ENCODE measurements at places on chromosomes 2 and 18. TPM values are rescaled to one million over a fixed set of nuclear protein-coding genes. Genes with fewer than 3 reads are reported as not detected.

- DNase-seq = no peak
These were observed 4.3 kb upstream of the TP53I3 start for GRCh38 chr2:24088821-24089359.

- no peak for DNase-seq
These were observed 62.3 kb downstream of the PLEKHA3 start for GRCh38 chr2:178542569-178542968.

DNA sequence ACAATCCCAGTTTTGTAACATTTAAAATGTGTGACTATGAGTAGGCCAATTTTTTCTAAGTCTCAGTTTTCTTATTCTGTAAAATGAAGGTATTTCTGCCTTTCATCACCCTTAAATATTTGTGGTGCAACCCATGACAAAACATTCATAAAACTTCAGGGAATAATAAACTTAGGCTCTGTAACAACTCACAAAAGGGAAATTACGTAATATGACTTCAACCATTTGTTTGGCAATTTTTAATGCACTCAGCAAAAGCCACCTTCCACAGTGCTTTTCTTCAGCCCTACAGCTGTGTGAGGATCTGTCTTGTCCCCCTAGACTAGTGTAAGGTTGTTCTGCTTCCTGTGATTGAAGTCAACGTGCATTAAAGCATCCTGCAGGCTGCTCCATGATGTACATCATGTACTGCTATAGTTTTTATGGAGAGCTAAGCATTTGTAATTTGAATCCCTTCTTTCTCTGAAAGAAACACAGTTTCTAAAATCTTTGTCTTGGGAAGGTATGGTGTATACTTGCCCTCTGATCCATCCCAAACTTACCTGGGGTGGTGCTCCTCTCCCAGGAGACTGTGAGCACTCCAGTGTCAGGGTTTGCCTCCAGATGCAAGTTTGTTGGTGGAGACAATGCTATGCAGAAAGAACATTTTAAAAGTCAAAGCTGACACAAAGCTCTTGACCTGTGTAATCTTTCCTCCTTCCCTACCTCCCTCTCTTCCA is 39.1 kb downstream of the FN1 start:
- DNase-seq = no peak

DNA sequence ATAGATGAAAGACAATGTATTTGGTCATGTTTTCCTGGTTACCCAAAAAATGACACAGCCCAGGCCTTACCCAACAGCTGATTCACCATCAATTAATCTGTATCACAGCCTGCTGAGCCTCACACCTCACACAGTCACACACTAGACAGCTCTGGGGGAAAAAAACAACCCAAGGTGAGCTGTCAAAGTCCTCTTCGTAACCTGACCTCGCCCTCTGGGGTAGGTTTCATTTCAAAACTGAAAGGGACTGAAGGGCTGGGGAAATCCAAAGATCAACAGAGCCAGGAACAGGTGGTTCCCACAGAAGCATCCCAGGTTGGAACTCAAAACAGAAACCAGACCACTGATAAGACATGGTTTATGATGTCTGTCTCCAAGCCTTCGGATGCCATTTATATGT is 18.2 kb upstream of the PCBP1 start:
- DNase-seq = peak; percentile 77

- no peak for DNase-seq
These were observed 3.3 kb downstream of the PAX3 start for GRCh38 chr2:222295368-222296062.

- no peak for DNase-seq
These were observed 121.6 kb downstream of the ZFP36L2 start for GRCh38 chr2:43104763-43105162.

DNA sequence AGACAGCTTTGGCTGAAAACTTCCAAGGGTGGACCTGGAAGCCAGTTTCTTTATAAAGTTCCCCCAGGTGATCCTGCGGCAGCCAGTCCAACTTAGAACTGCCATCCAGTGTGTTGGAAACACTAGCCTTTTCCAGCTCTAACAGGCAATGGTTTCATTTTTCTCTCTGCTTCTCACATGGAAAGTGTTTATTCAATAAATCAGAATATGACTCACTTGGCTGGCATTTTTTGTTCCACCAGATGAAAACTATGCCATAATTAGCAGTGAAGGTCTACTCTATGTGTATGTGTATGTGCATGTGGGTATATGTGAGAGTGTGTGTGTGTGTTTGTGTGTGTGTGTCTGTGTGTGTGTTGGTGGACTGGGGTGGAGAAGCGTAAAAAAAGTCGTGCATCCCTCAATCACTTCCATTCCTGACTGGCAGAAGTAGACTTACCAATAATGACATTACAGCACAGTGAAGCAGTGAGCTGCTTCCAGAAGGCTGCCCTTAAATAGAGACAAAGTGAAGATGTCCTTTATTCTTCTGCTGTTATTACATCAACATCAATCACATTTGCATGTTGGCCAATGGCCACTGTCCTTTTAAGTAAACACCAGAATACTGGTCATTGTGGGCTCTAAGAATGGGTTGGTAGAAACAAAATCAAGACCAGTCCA is 90.9 kb upstream of the SETBP1 start:
- no peak for DNase-seq

DNA sequence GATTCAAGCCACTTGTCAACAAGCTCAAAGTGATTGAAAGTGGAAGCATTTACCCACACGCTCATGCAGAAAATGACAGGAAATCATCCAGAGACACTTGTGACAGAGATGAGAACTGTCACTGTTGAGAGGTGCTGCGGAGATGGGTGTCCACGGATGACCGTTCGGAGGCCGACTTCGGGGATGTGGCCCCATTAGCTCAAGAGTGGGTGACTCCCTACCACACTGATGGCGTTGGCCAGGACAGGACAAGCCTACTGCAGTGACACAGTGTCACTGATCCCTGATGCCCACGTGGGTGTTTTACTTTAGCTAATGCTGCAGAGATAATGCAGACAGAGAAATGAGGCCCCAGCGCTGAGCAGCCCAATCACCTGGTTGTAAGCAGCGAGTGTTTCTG is 81.5 kb upstream of the YWHAQ start:
- no peak for DNase-seq

DNA sequence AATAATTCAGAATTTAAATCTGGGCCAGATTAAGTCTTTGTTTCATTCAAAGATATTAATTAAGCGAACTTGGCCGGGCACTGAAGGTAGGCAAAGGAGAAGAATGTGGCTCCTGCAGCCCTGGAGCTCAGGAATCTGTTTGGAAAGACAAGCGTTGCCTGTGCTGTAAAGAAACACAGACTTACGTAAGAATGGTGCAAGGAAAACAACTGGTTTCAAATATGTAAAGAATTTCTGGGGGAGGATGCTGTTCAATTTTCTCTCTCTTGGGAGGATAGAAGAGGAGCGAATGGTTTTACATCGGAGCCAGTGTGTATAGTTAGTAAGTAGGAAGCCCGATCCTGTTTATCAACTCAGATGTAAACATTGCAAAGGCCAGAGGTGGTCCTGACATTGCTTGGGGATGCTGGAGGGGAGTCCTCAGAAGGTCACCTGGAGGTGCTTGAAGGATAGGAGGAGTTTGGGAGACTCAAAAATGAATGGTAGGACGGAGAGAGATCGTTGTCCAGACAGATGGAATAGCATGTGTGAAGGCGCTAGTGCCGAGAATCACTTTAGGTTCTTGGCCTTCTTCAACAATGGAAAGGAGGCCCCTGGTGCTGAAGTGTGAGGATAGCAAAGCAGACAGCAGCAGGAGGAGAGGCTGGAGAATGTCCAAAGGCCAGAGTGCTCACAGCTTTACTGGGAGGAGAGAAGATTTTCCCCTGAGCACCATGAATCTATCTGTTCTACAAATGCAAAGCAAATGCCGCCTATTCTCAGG is 456.1 kb downstream of the LPIN1 start:
- no peak for DNase-seq

GRCh38 chr2:65501074-65501473 is 68.7 kb upstream of the SPRED2 start:
- no peak for DNase-seq

GRCh38 chr2:36672199-36672598 is 24.3 kb upstream of the VIT start:
- no peak for DNase-seq

RGPD3 gene
- total RNA-seq = 0.05 TPM

TCF7L1 gene
- total RNA-seq = 0.99 TPM

C18orf32 gene
- 63.6 TPM for total RNA-seq

PCARE gene
- total RNA-seq = not detected

GATA6 gene
- 61.3 TPM for total RNA-seq

STPG4 gene
- 0.21 TPM for total RNA-seq

Data from colonic mucosa (tissue), 4 donors.